ENCODE measurements at places on chromosomes 2 and 18.

DNA sequence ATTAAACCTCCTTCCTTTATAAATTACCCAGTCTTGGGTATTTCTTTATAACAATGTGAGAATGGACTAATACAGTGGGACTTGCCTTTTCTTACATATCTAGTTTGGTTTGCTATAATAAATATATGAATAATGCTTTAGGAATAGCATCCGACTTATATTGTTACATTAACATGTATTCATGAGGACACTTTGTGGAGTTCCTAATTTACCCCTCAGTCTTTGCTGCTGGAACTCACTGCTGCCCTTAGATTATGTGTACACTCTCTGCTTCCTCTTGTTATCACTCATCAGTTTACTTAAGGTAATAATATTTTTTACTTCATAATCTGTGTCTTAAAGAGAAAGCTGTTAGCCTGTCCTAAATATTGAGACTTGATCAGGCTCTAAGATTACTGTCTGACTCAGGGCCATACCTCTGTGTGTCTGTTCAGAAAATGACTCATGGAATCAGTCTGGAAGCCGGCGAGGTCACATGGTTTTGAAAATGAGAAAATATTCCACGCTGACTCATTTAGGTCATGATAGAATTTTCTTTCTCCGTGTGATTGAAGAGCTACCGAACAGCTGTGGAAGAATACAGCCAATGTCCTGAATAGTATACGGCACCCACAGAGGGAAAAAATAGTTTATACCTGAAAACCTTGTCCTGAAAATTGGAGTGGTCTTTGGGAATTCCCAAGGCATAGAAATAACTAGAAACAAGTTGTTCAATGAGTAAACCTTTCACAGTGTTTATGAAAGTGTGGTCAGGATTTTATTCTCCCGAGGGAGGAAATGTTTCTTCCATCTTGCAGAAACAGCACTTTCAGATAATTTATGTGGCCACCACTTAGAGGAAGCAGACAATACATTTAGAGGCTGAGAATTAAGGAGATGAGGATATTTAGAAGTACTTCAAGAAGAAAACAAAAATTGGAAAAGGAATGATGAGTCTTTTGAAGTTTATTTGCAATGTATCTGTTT, 156.4 kb downstream of the DSEL start:
- no peak for DNase-seq

GRCh38 chr2:46798041-46798440, 117.6 kb downstream of the MCFD2 start:
- DNase-seq = no peak

GRCh38 chr2:19574778-19575260, 216.4 kb upstream of the OSR1 start:
- no peak for DNase-seq

DNA sequence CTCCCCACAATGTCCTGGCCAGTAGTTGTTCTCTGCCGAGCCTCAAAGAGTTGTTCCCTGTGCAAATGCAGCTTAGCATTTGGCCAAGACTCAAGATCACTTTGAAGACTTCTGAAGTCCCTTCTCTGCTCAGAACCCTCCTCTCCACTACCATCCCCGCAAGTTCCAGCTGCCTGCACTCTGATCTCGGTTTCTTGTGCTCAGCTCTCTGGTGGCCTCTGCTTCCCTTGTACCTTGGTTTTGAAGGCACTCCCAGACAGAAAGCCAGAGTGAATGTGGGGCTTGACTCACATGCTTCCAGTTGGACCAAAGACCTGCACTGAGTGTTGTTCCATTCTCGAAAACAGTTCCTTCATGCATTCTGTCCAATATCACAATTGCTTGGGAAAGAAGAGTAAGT, 28.6 kb downstream of the CRACDL start:
- DNase-seq = no peak

- DNase-seq = no peak
These were observed 187.2 kb upstream of the FANCL start for GRCh38 chr2:58428096-58429013.

- peak; percentile 22 for DNase-seq
These were observed 564 bp downstream of the GCC2 start for GRCh38 chr2:108449410-108450130.

GRCh38 chr18:1564793-1565192, 660.1 kb downstream of the ADCYAP1 start:
- no peak for DNase-seq

- no peak for DNase-seq
These were observed 26.1 kb upstream of the ACVR2A start for GRCh38 chr2:147818741-147819140.

GRCh38 chr2:10863047-10863446, 48.7 kb upstream of the KCNF1 start:
- no peak for DNase-seq

DNA sequence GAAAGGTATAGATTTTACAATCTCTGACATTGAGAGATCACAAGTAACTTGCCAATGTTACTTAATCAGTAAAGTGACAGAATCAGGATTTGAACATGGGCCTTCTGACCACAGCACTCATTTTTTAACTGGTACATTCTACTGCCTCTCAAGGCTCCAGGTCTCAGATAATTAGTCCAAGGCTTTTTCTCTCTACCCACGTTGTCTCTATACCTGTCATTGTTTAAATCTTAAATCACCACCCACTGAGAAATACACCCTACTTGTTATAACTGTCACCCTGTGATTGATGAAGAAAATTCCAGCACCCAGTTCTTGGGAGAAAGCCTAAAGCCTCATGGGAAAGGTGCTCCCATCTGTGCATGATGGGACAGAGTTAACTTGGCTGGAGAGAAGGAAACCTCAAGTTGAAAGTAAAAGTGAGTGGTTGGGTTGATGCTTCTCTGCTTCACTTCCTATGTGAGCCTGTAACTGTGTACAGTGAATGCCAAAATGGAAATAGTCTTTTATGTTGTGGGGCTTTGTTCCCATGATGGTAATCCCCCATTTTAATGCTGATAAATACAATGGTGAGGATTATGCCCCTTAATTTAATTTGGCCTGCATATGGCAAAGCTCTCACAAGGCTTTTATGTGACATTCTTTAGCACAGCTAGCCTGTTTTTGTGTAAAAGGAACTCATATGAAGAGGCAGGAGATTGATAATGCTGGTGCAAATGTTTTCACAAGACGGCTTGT, 190.1 kb upstream of the SP5 start:
- DNase-seq = no peak

- no peak for DNase-seq
These were observed 4.4 kb downstream of the CAPN14 start for GRCh38 chr2:31212659-31213600.

- DNase-seq = peak; percentile 30
These were observed 123.5 kb upstream of the LGALSL start for GRCh38 chr2:64330281-64331113.

GRCh38 chr2:113756355-113757137, at the start of gene SLC35F5:
Gene SLC35F5, minus strand, starts transcription at chr2:113756642. Its CDS starts 233 bp downstream, at chr2:113756409.
- DNase-seq = peak; percentile 87

DNA sequence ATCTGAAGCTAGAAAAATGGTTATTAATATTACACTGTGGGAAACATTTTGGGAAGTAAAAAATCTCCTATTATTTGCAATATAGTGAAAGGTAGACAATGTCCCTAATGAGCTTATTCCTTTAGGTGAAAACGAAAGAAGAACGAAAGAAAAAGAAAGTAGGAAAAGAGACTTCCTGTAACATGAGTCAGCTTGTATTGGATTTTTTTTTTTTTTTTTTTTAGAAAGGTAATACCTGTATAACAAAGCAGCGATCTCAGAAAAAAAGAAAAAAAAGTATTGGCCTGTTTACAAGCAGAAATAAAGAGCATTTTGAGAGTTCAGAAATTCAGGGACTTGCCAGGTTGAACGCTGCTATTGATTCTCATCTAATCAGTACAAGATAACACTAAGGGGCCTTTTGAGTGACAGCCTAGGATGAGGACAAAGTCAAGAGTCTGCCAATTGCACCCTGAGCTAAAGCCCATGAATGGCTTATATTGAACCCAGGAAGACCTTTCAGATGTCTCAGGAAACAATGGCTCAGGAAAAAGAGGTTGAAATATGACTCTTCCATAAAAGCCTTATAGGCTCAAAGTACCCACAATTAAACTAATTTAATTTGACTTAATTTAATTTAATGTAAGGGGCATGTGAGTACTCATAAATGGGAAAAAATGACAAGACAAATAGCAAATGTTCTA, 615.6 kb upstream of the CDH2 start:
- DNase-seq = no peak

DNA sequence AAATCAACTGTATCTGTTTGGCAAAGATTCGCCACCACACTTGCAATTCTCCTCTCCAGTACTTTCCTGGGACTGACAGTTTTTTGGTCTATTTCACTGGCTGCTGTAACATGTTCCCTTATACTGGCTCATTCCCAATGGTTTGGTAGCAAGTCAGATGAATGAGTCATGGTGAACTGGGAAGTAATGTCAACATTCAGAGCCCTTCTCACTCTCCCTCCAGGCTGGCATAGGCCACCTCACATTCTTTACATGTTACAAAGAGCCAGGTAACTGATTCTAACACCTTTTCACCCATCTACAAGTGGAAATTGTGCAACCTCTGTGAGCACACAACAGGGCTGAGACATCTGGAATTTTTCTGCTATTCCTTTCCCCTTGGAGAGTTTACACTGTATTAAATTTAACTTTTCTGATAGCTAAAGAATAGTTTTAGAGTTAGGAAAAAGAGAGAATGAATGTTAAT, 111.3 kb upstream of the TLK1 start:
- DNase-seq = no peak

- DNase-seq = no peak
These were observed 208.3 kb upstream of the FANCL start for GRCh38 chr2:58449286-58450010.

DNA sequence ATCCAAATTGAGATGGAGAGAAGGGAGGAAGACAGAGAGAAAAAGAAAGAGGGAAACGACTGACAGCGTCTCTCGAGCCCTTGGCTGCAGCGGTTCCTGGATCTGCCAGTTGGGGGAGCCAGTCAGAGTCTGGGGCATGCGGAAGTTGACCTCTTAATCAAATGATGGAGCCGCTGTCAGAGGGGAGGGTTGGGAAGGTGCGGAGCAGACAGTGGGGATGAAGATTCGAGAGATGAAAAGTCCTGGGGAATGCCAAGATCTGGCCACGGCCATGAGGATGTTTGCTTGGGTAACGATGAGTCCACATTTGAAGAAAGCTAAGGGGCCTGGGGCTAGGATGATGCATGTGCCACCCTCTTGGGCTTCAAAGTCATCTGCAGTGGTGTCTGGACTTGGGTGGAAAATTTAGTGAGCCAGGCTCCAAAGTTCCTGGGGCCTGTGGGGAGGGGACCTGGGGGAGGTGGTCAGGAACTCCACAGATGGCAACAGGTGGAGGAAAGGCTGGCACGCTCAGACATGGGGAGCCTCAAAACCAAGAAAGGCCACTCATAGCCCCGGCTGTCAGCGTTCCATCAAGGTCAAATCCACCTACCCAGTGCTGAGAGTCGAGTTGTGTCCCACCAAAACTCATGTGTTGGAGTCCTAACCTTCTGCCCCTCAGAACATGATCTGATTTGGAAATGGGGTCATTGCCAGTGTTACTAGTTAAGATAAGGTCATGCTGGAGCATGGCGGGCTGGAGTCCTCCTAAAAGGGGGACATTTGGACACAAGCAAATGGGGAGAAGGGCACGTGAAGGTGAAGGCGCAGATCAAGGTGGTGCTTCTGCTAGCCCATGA, 200.1 kb downstream of the NDUFA10 start:
- DNase-seq = no peak

- peak; percentile 3 for DNase-seq
These were observed 10.1 kb downstream of the TWIST2 start for GRCh38 chr2:238857959-238858358.

DNA sequence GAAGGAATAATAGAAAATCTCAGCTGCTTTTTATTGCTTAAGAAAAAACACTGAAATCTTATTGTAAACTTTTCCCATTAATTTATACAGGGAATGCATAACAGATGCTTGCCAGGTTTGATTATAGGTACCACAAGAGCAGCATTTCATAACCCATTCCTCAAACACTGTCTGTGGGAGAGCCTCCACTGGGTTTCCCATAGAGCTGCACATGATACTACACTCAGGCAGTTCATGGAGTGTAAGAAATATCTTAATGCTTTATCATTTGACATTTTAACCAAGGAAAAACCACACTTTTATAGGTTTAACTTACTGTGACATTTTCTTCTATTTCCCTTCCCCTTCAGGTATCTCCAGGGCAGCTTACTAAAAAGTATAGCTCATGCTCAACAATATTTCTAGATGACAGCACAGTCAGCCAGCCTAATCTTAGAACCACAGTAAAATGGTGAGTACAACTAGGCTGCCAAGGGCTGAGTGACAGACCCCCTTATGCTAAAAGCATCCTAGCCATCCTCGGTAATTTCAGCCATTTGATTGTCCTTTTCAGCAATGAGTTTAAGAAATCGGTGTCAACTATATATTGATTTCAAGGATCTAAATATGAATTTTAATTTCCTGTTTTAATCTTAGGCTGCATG, 22.3 kb downstream of the CCNYL1 start:
- no peak for DNase-seq

DNA sequence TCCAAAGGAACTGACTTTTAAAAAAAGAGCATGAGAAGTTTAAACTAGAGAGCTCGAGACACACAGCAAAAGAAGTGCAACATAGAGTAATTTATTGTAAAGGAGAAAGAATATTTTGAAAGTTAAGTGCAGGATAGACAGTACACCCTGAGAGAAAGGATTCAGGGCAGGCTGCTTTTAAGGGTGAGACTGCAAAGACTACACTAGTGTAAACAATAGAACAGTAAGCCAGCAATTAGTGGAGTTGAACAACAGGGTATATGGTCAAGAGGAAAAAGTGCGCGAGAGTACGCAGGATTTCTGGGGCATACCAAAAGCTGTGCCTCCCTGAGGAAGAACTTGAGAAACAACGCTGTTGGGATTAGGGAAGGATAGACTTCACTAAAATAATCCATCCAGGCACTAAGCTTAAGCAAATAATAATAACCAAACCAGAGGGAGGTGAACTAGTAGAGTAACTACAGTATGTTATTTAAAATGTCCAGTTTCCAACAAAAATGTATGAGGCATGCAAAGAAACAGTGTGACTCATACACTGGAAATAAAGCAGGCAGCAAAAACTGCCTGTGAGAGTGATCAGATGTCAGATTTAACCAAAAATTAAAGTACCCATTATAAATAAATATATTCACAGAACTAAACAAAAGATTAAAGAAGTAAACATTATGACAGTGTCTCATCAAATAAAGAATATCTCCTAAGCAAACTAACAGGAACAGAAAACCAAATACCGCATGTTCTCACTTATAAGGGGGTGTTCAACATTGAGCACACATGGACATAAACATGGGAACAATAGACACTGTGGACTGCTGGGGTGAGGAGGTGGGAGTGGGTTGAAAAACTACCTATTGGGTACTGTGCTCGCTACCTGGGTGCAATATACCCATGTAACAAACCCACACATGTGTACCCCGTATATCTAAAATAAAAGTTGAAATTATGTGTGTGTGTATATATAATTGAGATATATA, 40.5 kb upstream of the EMILIN2 start:
- DNase-seq = no peak

GRCh38 chr2:39851651-39852110, 72.6 kb upstream of the THUMPD2 start:
- DNase-seq = no peak
